Nucleus accumbens (tissue), 56 donors: ENCODE measurements at places on chromosomes 1 and 21.
A peak's percentile ranks its signal among the peaks of the same experiment; 100 is the strongest.

GRCh38 chr21:35648512-35648911 is 411.8 kb downstream of the SETD4 start:
- DNase-seq: no peak

DNA sequence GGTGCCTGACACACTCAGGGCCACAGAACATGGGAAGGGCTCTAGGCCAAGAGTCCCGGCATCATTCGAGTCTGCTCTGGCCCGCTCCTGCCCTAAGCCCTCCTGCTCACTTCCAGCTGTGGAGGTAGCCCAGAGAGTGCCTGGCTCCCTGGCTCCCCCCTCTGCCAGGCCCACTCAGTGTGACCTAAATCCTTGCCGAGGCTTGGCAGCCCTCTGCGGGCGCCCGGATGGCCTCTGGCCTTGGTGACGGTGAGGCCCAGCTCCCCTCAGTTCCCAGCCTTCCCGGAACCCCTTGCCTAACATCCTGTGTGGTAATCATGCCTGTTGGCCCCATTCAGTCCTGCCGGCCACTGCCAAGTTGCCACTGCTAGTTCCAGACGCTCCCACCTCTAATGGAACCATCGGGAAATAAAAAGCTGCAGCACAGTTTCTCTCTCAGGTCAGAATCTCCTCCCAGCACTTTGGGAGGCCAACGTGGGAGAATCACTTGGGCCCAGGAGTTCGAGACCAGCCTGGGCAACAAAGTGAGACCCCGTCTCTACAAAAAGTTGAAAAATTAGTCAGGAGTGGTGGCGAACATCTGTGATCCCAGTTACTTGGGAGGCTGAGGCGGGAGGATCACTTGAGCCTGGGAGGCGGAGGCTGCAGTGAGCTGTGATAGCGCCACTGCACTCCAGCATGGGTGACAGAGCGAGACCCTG is 1.2 kb upstream of the H6PD start:
- peak; percentile 47 for DNase-seq

DNA sequence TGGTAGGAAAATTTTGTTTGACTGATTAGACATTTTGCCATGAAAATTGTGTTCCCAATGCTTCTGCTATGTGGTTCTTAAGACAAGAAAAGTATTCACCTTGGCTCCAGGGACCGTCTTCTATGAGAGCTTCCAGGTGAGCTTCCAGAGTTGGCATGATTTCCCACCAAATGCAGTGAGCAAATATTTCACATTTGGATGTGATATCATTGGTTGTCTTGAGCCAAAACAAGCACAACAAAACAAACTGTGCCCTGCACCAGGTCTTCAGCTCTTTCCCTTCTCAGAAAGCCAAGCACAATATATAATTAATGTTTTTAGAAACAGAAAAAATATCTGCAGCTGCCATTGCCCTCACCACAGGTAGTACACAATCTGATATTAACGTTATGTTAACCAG is 1009.0 kb downstream of the PLA2G4A start:
- DNase-seq: no peak

DNA sequence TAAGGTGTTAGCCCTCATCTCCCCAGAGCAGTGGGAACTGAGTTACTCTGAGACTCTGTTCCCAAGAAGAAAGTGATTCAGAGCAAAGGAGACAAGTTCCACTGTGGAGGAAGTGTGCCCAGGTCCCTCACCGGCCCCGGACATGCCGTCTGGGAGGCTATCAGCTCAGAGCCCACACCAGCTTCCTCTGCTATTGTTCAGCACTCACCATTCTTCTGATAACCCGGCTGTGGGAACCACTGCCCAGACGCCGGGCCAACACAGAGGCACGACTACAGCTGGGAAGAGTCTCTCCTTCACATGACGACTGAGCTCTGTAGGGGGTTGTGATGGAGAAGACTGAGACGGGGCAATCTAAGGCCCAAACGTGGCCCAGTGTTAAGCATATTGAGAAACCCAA is 34.2 kb upstream of the GJA5 start:
- DNase-seq: no peak

GRCh38 chr1:193479187-193479586 is 292.8 kb upstream of the B3GALT2 start:
- no peak for DNase-seq

- DNase-seq: no peak
Measured at GRCh38 chr1:172646653-172647052, 12.2 kb upstream of the FASLG start.

DNA sequence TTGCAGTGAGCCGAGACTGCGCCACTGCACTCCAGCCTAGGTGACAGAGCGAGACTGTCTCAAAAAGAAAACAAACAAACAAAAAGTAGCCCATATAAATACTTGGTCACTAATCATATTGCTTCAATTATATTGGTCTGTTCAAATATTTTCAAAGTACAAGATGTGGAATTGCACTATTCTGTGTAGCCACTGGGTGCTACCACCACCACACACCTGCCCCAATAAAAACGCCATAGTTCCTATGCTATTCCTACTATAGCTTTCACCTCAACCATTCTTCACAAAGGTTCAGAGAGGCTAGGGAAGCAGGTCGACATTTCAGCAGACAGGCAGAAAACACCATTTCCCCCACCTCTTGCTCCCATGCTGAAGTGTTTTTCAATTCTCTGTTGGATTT is 16.7 kb downstream of the NDC1 start:
- DNase-seq: no peak

GRCh38 chr1:212667223-212668139 is 32.2 kb downstream of the BATF3 start:
- DNase-seq: no peak

- DNase-seq: no peak
Measured at GRCh38 chr21:45938811-45939520, 42.6 kb upstream of the COL6A1 start.

DNA sequence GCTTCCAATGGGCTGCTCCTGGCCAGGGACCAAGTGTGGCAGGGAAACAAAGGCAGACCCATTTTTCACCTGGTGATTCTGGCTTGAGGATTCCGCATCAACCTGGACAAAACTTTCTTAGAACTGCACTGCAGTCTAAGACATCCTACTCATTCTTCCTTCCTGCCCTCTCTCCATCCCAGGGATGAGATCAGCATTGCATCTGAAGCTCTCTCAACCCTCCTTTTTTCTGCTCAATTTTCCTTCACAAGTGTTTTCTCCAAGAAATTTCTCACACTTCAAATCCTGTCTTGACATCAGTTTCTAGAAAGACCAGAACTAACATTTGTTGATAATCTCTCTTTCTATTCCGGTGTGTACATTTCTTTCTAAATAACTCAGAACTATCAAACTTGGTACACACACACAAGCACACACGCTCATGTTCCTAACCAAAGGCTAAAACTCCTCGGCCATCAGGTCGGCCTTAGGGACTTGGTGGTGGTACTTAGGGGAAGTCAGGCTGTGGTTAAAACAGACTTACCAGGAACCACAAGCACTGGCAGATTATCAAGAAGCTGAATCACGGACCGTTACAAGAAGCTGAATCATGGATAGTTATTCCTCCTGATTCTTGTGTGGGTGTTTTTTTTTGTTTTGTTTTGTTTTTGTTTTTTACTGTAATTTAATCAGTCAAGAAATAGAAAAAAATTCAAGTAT is 21.0 kb upstream of the CXADR start:
- DNase-seq: peak; percentile 14

GRCh38 chr1:151864411-151864810 is 10.9 kb upstream of the THEM5 start:
- no peak for DNase-seq
